Amniotic epithelial cell (primary cell): ENCODE measurements at places on chromosomes 2 and 18.
A peak's percentile ranks its signal among the peaks of the same experiment; 100 is the strongest.

- DNase-seq: peak; percentile 77
Observed at GRCh38 chr2:230714136-230714480, 1.5 kb downstream of the CAB39 start.

GRCh38 chr2:143623909-143624260 lies 494.7 kb downstream of the ARHGAP15 start:
- no peak for DNase-seq

DNA sequence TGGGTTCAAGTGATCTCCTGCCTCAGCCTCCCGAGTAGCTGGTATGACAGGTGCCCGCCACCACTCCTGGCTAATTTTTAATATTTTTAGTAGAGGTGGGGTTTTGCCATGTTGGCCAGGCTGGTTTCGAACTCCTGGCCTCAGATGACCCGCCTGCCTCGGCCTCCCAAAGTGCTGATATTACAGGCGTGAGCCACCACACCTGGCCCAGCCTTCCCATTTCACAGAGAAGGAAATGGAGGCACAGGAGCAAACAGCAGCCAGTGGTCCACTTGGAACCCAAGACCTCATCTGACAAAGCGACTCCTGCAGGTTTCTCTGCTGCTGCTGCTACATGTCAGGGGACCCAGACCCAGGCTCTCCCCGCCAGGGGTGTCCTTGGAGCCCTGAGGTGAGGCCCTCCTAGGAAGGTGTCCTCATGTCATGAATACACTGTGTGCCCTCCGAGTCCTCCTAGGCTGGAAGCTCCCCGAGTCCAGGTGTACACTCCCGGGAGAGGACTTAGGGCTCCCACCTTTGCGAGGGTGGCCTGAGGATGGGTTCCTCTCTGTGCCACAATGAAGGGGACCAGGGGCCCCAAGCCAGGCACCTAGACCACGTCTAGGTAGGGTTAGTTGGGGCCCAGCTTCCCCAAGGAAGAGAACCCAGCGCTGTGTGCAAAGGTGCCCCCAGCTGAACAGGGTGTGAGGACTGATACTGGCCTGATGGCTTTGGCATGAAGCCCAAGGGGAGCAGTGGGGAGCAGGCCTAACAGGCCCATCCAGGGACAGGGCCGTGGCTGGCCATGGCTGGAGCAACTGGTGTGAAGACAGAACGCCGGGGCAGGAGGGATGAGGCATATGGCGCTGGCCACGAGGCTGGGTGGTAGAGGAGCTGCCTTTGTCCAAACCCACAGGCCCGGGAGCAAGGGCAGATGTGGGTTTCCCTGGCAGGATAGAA lies 56.1 kb downstream of the HS6ST1 start:
- DNase-seq: no peak

DNA sequence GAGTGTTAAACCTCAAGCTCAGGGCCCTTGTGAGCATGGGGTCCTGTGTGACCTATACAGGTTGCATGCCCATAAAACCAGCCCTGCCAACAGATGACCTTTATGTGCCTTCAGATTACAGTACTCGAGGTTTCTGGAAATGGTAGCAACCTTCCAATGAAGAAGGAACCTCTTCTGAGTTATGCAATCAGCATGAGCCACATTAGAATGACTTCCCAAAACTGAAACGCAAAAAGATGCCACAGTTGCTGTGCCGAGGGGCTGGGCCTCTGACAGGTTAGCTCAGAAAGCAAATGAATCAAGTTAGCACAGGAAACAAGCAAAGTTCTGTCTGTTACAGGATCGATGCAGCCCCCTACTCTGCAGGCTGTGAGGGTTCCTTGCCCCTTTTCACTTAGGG lies 37.7 kb downstream of the TGFA start:
- DNase-seq: no peak

GRCh38 chr2:145253492-145253891 lies 733.6 kb upstream of the ZEB2 start:
- DNase-seq: no peak

DNA sequence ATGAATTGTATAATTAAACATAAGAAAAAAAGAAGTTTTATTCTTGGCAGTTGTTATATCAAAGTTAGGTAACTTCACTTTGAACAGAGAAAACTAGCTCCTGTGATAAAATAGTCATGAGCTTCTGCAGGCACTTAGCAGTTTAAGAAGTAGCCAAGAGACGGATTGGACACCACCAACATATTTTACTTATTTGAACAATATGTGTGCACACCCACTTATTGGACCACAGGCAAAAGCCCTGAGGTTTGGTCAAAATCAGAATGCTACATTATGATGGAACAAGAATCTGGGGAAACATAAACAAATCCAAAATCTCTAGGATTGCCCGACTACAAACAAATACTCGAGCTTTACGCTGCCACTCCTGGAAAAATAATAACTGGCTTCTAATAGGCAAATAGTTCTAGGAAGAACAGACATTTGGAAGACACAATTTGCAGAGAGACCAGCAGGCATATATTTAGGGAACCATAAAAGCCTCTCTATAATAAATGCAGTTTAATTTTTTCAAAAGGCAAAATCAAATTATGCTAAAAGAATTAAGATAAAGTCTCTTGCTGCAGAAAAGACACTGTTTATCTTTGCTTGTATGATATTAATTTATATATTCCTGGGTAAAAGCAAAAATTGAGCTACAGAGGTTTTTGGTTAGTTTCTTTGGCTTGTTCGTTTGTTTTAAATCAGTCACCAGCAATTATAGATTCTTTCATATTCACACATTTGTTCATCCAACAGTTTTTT lies 117.9 kb downstream of the CDC42EP3 start:
- no peak for DNase-seq

GRCh38 chr2:84830095-84830494 lies 50.8 kb downstream of the TRABD2A start:
- DNase-seq: peak; percentile 71

GRCh38 chr2:120768112-120769048 lies 32.7 kb downstream of the GLI2 start:
- DNase-seq: no peak

DNA sequence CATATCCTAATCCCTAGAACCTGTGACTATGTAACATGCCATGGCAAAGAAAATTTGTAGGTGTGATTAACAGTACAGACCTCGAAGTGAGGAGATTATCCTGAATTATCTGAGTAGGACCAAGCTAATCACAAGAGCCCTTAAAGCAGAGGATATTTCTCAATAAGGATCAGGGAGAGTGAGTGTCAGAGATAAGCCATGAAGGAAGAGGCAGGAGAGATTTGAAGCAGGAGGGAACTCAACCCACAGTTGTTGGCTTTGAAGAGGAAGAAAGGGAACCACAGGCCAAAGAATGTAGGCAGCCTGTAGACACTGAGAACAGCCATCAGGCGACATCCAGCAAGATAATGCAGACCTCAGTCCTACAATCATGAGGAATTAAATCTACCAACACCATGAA lies 229.3 kb downstream of the NBAS start:
- peak; percentile 80 for DNase-seq

DNA sequence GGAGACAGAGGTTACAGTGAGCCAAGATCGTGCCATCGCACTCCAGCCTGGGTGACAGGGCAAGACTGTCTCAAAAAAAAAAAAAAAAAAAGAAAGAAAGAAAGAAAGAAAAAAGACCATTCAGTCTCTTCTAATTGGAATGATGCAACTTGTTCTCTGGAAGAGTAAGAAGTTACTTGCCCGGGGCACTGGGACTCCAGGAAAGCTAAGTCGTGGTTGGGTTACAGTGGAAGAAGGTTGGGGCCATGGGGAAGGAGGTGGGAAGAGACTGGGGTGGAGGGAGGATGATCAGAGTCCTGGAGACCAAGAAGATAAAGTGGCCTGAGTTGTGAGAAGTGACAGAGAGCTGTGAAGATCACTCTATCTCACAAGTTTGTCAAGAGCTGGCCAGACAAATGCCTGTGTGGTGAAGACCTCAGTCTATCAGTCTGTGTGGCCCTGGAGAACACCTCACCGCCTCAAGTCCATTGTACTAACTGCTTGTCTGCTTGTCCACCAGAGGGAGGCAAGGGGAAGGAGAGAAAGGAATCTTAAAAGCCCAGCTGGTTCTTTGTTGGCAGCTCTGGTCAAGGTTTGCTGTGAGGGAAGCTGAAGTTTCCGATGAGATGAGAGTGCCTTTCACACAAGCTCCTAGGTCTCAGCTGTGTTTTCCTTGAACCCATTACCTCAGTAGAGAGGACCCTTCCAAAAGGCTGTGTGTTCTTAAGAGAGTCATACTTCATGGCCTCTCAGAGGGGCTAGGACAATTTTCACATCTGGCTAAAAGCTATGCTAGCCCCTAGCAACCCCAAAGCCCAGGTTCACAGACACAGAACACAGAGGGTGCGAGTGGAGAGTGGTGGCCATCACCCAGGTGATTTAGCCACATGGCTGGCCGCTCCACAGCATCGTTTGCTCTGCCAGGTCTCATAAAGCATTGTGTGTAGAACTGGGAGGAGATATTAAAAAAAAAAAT lies 72.0 kb upstream of the TMEM178A start:
- peak; percentile 90 for DNase-seq

GRCh38 chr2:180058993-180059392 lies 51.9 kb upstream of the CWC22 start:
- no peak for DNase-seq

GRCh38 chr18:8932866-8933265 lies 169.6 kb upstream of the NDUFV2 start:
- DNase-seq: no peak

GRCh38 chr2:154256136-154256535 lies 384.4 kb downstream of the GALNT13 start:
- no peak for DNase-seq

DNA sequence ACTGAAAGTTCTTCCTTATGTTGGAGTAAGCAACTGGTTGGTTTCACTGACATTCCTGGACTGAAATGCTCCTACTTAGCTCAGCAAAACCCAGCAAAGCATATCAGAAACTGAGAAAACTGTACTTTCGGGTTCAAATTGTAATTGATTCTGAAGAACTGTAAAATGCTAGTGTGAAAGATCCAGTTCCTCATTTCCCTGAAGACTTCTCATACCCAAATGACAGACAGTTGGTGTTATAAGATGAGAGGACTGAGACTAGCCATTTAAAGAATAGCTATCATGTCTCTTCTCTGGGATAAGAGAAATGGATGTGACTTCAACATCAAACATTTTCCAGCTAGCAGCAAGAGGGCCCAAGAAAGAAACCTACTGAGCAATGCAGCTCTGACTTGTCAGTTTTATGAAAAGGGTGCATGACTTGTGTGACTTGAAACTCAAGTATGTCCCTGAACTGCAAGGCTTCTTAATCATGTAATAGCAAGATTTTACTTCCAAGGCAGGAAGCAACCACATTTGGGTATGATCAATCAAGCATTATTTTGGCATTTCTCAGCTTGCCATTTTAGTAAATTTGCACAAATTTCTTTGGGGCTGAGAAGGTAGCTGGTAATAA lies 420.3 kb upstream of the MMADHC start:
- DNase-seq: no peak
